Fibroblast of the aortic adventitia (primary cell): ENCODE measurements at places on chromosomes 11 and 22. TPM values are rescaled to one million over a fixed set of nuclear protein-coding genes. Genes with fewer than 3 reads are reported as not detected.

Gene ROBO3
- total RNA-seq: 11.7 and 13.6 TPM in 2 replicates

Gene FAM181B
- 0.25 TPM in 1 of 2 replicates, not detected in the other for total RNA-seq

Gene KRTAP5-7
- 0.09 and 0.33 TPM in 2 replicates for total RNA-seq

Gene SAA4
- 0.27 TPM in 1 of 2 replicates, not detected in the other for total RNA-seq

Gene TMEM86A
- 0.27 and 9.6 TPM in 2 replicates for total RNA-seq

Gene BANF1
- 44.1 and 57.7 TPM in 2 replicates for total RNA-seq

Gene MRGPRF
- 34.3 and 41.8 TPM in 2 replicates for total RNA-seq

Gene PRDX5
- total RNA-seq: 257 and 510 TPM in 2 replicates

Gene KCNJ5
- 0.09 TPM in 1 of 2 replicates, not detected in the other for total RNA-seq

Gene ME3
- 40.4 and 56.9 TPM in 2 replicates for total RNA-seq

Gene MMP10
- total RNA-seq: 3.6 TPM in 1 of 2 replicates, not detected in the other

Gene UCP3
- 0.54 TPM in 1 of 2 replicates, not detected in the other for total RNA-seq

Gene COPB1
- total RNA-seq: 184 and 221 TPM in 2 replicates

Gene OR2AG2
- total RNA-seq: 0.09 and 0.33 TPM in 2 replicates

Gene ART1
- not detected in 2 replicates for total RNA-seq

Gene DHCR7
- total RNA-seq: 10.2 and 16.7 TPM in 2 replicates

Gene KRTAP5-2
- not detected in 2 replicates for total RNA-seq

Gene APOA5
- not detected in 2 replicates for total RNA-seq

Gene SMIM38
- 0.09 and 0.33 TPM in 2 replicates for total RNA-seq

Gene TRIM29
- not detected in 2 replicates for total RNA-seq

Gene APIP
- 24.9 and 32.4 TPM in 2 replicates for total RNA-seq

Gene LRRC10B
- 0.27 TPM in 1 of 2 replicates, not detected in the other for total RNA-seq

Gene KCNJ4
- not detected in 2 replicates for total RNA-seq

Gene ACRV1
- not detected in 2 replicates for total RNA-seq

Gene SPI1
- not detected in 2 replicates for total RNA-seq

Gene SNX32
- 1.6 and 3.3 TPM in 2 replicates for total RNA-seq

Gene PITPNB
- total RNA-seq: 22.1 and 26.8 TPM in 2 replicates

Gene ZNF408
- 9.3 and 18.7 TPM in 2 replicates for total RNA-seq

Gene NCR3LG1
- total RNA-seq: 4.6 and 11.7 TPM in 2 replicates

Gene CD3E
- total RNA-seq: not detected in 2 replicates

Gene MPEG1
- not detected in 2 replicates for total RNA-seq

Gene SMTNL1
- not detected in 2 replicates for total RNA-seq

Gene OVOL1
- total RNA-seq: not detected in 2 replicates

Gene NAALAD2
- total RNA-seq: 3.7 and 7.9 TPM in 2 replicates

Gene OVCH2
- total RNA-seq: not detected in 2 replicates

Gene UBQLN3
- 0.09 TPM in 1 of 2 replicates, not detected in the other for total RNA-seq

Gene SART1
- total RNA-seq: 22.7 and 71.2 TPM in 2 replicates

Gene GAB4
- total RNA-seq: not detected in 2 replicates

Gene DDIAS
- total RNA-seq: 0.16 and 14.3 TPM in 2 replicates

Gene BACE1
- 33.4 and 50.0 TPM in 2 replicates for total RNA-seq

Gene PGA3
- total RNA-seq: 0.18 TPM in 1 of 2 replicates, not detected in the other

Gene ELFN2
- 0.18 and 0.33 TPM in 2 replicates for total RNA-seq
